Mesothelial cell of epicardium (in vitro differentiated cells): ENCODE measurements at places on chromosomes 4 and X.

DNA sequence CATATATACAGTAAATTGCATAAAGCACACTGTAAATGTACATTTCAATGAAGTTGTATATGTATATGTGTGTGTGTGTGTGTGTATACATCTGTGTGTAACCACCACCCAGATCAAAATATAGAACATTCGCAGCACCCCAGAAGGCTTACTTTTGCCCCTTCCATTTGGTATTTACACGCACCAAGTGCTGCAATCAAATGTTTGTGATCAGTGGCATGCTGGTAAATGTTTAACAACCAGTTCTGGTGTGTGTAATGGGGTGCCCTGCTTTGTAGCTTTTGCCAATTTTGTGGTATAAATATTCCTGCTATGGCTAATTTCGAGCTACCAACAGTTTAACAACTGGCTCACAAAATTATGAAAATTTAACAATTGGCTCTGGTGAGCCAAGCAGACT, 101.3 kb downstream of the RTL5 start:
- peaks cover 27% of the 10 kb centered on the region for H3K4me1 ChIP-seq
- peaks cover 5% of the 10 kb centered on the region for H3K36me3 ChIP-seq
- H3K27ac ChIP-seq = peak overlapping the region; percentile 92
- DNase-seq = no peak
- no peak overlapping the region for H3K4me3 ChIP-seq

GRCh38 chr4:153771046-153771445, 11.2 kb upstream of the RNF175 start:
- H3K27ac ChIP-seq = no peak overlapping the region
- H3K36me3 ChIP-seq = no peaks in the 10 kb centered on the region
- no peak overlapping the region for H3K4me3 ChIP-seq
- H3K4me1 ChIP-seq = no peaks in the 10 kb centered on the region
- no peak for DNase-seq

DNA sequence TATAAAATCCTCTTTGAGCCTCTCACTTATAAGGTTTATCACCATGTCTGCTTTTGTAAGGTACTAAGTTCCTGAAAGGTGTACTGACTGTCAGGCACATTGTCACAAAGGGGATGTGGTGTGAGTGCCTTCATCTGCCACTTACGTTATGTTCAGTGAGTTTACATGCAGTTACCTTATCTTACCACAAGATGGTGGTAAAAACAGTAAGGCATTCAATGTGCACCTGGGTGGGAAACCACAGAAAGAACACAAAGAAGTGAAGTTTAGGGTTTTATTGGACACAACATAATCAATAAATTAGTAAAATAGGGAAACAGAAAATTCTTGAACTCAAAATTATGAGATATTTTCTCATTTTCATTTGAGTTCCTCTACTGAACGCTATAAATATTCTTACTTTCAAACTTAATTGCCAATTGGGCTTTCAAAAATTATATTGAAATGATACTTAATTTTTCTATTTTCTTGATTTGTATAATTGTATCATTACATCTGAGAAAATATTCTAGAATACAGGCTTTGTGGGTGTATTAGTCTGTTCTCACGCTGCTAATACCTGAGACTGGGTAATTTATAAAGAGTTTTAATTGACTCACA, 650.8 kb downstream of the PCDH7 start:
- peaks cover 2% of the 10 kb centered on the region for H3K36me3 ChIP-seq
- no peak for DNase-seq
- no peaks in the 10 kb centered on the region for H3K27me3 ChIP-seq
- no peak overlapping the region for H3K4me3 ChIP-seq
- H3K4me1 ChIP-seq = peaks cover 2% of the 10 kb centered on the region

DNA sequence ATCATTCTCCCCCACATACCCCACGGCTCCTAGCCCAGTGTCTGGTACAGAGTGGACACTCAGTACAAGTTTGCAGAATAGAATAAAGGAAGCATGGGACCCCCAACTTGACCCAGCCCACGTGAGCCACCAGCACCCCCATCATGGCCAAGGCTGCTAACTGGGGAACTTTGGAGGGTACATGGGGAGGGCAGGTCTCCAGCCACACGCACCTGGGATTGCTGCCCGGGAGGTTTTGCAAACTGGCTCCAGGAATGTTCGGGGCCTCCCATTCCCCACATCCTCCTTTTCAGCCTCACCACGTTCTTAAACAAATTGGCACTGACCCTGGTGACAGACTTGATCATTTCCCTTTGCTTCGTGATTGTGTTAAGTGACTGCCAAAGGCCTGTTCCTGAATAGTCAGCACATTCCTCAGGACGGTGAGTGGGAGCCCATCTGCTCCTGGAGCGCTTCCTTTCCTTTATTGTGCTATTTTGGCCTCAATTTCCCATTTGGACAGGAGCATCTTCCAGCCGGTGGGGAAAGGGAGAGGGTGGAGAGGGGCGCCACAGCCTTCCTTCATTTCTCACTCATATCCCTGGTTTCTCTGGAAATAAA, 18.7 kb upstream of the XPNPEP2 start:
- no peaks in the 10 kb centered on the region for H3K4me1 ChIP-seq
- H3K36me3 ChIP-seq = no peaks in the 10 kb centered on the region
- peaks cover 2% of the 10 kb centered on the region for H3K27me3 ChIP-seq
- no peak for DNase-seq
- H3K4me3 ChIP-seq = no peak overlapping the region
- H3K27ac ChIP-seq = no peak overlapping the region

DNA sequence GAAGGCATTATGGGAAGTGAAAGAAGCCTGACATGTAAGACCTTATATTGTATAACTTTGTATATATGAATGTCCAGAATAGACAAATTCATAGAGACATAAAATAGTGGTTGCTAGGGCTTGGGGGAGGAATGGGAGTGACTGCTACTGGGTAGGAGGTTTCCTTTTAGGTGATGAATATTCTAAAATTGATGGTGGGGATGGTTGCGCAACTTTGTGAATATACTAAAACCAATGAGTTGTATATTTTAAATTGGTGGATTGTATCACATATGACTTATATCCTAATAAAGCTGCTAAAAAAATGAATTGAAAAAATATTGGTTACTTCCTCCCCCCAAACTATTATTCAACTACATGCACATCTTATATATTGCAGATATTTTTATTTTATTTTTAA, 70.0 kb downstream of the UCHL1 start:
- no peaks in the 10 kb centered on the region for H3K36me3 ChIP-seq
- no peak overlapping the region for H3K27ac ChIP-seq
- no peak overlapping the region for H3K4me3 ChIP-seq
- DNase-seq = no peak
- H3K4me1 ChIP-seq = peaks cover 55% of the 10 kb centered on the region

DNA sequence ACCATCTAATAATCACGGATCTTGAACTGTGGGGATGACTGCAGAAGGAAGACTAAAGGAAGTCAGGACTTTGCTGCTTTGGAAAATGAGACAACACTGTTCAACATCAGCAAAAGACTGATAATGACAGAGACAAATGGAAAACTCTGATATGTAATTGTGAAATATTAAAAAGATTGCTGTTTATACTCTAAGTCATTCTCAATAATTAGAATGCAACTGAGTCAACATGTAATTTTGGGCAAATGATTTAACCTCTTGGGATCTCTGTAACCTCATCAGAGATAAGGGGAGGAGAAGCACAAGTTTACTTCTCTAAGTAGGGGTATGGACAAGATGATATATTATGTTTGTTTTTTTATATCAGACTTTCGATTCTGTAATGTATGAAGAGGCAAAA, 121.9 kb downstream of the GASK1B start:
- H3K4me1 ChIP-seq = peaks cover 12% of the 10 kb centered on the region
- DNase-seq = no peak
- no peaks in the 10 kb centered on the region for H3K27me3 ChIP-seq
- H3K36me3 ChIP-seq = no peaks in the 10 kb centered on the region

DNA sequence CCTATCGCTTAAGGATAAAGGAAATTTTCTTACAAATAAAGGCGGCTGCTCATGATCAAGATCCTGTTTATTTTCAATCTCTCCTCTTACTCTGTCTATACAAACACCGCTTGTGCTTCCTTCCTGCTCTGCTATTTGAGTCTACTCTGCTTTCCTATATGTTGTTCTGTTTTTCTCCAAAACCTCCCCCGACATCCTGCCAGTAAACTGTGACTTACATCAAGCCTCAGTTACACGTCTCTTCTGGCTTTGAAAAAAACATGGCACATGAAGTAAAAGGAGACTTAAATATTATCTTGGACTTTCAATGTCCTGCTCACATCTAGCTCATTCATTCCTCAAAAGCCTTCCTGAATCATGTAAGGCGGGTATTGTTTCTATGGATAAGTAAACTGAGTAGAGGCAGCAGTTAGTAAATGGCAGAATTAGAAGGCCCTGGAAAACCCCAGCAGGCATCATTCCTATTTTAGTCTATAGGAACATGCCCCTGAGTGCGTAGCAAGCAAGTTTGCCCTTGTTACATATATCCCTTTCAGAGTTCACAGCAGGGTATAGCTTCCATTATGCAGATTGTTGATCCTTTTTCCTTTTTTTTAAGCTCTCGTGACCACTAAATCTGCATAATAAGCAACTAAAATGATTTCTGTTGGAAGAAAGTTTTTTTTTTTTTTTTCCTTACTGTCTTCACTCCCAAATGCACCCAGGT, 280.1 kb downstream of the RAPGEF2 start:
- no peak overlapping the region for H3K4me3 ChIP-seq
- no peaks in the 10 kb centered on the region for H3K27me3 ChIP-seq
- peaks cover 12% of the 10 kb centered on the region for H3K36me3 ChIP-seq
- H3K27ac ChIP-seq = no peak overlapping the region
- no peak for DNase-seq

DNA sequence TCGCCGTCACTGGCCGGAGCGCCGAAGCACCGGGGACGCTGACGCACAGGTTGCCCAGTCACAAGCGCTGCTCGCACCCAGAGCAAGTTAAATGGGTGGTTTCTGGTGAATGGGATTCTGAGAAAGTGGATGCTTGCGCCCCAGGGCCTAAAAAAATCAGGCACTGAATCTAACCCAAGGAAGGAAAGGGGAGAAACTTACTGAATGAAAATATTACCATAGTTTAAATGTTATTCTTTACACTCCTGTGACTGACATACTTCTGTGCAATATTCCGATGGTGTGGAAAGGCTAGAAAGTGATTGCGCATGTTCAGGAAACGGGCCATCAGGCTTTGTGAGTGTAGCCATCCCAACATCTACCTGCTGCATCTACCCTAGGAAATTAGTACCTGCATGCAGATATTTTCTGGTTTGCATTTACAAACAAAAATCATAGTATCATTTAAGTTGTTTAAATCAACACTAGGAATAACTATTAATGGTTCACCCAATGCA, 838 bp upstream of the ABCG2 start:
- H3K27ac ChIP-seq = no peak overlapping the region
- no peak for DNase-seq
- H3K4me1 ChIP-seq = peaks cover 10% of the 10 kb centered on the region
- H3K4me3 ChIP-seq = peak overlapping the region; percentile 69

DNA sequence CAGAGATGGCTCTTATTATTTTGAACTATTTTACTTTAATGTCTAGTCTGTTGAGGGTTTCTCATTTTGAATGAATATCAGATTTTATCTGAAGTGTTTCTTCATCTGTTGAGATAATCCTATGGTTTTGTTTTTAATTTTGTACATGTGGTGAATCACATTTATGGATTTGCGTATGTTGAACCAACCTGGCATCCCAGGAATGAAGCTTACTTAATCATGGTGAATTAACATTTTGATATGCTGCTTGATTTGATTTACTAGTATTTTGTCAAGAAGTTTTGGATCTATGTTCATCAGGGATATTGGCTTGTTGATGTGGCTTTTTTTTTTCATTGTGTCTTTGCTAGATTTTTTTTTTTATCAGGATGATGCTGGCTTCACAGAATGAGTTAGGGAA, 2390.9 kb downstream of the PCDH7 start:
- DNase-seq = no peak
- no peaks in the 10 kb centered on the region for H3K27me3 ChIP-seq
- no peaks in the 10 kb centered on the region for H3K4me1 ChIP-seq
- H3K4me3 ChIP-seq = no peak overlapping the region

- no peaks in the 10 kb centered on the region for H3K4me1 ChIP-seq
- H3K27ac ChIP-seq = no peak overlapping the region
- no peaks in the 10 kb centered on the region for H3K27me3 ChIP-seq
Measured at GRCh38 chrX:37800717-37801116, 20.9 kb downstream of the CYBB start.

GRCh38 chrX:84729809-84730208, 227.6 kb upstream of the HDX start:
- H3K4me1 ChIP-seq = peaks cover 4% of the 10 kb centered on the region
- H3K27ac ChIP-seq = no peak overlapping the region
- H3K4me3 ChIP-seq = no peak overlapping the region
- no peak for DNase-seq
- no peaks in the 10 kb centered on the region for H3K36me3 ChIP-seq

- peaks cover 3% of the 10 kb centered on the region for H3K4me1 ChIP-seq
- no peak for DNase-seq
- H3K27me3 ChIP-seq = no peaks in the 10 kb centered on the region
- H3K4me3 ChIP-seq = no peak overlapping the region
Measured at GRCh38 chr4:39994406-39994805, 16.7 kb upstream of the PDS5A start.

DNA sequence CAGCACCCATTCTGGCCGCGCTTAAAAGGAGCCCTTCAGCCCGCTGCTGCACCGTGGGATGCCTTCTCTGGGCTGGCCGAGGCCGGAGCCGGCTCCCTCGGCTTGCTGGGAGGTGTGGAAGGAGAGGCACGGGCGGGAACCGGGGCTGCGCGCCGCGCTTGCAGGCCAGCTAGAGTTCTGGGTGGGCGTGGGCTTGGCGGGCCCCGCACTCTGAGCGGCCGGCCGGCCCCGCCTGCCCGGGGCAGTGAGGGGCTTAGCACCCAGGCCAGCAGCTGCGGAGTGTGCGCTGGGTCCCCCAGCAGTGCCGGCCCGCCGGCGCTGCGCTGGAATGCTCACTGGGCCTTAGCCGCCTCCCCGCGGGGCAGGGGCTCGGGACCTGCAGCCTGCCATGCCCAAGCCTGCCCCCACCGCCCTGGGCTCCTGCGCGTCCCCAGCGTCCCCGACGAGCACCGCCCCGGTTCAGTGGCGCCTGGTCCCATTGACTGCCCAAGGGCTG, 111.3 kb downstream of the PCDH18 start:
- peaks cover 2% of the 10 kb centered on the region for H3K4me1 ChIP-seq
- no peaks in the 10 kb centered on the region for H3K27me3 ChIP-seq
- H3K36me3 ChIP-seq = no peaks in the 10 kb centered on the region
- no peak for DNase-seq

DNA sequence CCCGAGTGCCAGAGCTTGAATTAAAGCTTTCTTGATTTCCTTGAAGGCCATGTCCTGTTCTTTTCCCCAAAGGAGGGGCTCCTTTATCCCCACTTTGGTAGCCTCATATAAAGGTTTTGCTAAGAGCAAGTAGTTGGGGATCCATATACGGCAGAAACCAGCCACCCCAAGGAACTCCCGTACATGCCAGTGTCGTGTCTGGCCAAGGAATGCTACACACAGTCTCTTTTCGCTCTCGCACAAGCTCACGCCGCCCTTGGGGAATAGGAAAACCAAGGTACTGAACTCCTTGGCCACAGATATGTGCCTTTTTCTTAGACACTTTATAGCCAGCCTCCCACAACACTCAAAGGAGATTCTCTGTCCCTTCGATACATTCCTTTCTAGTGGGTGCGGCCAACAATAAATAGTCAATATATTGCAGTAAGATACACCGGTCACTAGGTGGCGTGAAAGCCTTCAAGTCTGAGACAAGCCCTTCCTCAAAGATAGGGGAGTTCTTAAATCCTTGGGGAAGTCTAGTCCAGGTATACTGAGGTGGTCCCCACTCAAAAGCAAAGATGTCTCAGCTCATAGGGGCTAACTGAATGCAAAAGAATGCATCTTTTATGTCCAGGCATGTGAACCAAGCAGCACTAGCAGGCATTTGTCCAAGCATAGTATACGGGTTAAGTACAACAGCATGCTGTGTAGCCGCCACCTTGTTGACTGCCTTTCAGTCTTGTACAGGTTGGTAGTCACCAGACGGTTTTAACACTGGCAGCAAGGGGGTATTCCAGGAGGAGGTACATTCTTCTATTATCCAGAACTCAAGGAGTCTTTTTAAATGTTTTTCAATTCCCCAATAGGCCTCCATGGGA, 57.8 kb upstream of the XAGE1B start:
- no peak for DNase-seq
- H3K36me3 ChIP-seq = no peaks in the 10 kb centered on the region
